Natural killer cell (primary cell): ENCODE measurements at places on chromosomes 5 and 9. TPM values are rescaled to one million over a fixed set of nuclear protein-coding genes. Genes with fewer than 3 reads are reported as not detected.

Gene ABHD17B
- total RNA-seq = 30.3 TPM

Gene SARDH
- 6.8 TPM for total RNA-seq

DNA sequence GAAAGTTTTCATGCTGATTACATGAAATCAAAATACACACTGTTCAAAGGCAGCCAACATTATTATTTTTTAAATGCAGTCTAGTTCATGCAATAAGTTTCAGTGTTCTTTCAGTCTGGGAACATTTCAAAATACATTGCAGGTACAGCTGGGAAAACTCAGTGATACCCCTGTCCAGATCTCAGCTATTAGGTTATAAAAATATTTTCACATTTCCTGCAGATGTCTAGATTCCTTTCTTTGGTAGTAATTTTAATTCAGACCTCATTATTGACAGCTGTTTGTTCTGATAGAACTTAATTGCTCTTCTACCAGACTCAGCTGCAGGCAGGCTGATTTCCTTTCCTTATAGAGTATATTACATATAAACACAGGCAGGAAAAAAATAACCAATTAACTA is 556.8 kb upstream of the DMAC1 start:
- DNase-seq = no peak

- no peak for DNase-seq
These were observed 7.5 kb downstream of the OR1K1 start for GRCh38 chr9:122807271-122807900.

DNA sequence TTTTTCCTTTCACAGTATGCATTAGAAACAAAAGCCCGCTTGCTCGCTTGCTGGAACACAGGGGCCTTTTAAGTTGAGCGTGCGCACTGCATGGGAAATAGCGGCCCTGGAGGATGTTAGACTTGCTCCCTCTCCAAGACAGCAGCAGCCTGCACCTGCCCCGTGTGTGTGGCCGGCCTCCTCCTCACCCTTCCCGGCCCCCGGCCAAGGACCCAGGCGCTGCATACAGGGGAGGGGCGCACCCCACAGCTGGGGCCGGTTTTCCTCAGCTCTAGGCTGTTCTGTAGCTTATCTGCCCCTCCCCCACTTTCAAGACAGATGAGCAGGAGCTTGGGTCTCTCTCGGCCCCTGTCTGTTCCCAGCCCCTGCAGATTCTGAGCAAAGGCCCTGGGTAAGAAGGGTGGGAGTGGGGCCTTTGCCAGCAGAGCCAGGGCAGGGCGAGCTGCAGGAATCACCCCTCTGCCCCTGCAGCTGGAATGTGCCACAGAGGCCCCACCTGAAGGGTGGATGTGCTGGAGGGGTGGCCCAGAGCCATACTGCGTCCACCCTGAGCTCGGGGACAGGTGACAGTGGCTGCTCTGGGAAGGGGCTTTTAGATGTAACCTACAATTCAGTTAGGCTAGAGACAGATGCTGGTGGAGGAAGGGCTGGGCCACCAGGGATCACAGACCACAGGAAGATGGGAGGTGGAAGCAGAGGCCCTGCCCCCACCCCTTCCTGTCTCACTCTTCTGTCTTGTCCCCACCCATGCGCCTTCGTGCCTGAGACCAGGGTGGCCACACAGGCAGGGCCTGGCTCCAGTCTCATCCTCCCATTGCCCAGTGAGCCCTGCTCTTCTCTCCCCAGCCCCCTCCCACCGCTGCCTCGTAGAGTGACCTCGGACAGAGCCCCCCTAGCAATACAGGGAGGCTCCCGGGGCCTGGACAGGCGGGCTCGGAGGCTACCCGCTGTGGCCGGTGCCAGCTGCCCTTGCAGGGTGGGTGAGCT is 132.4 kb downstream of the DAB2IP start:
- DNase-seq = peak; percentile 14

GRCh38 chr9:437574-438001 is 222.9 kb downstream of the DOCK8 start:
- DNase-seq = no peak

DNA sequence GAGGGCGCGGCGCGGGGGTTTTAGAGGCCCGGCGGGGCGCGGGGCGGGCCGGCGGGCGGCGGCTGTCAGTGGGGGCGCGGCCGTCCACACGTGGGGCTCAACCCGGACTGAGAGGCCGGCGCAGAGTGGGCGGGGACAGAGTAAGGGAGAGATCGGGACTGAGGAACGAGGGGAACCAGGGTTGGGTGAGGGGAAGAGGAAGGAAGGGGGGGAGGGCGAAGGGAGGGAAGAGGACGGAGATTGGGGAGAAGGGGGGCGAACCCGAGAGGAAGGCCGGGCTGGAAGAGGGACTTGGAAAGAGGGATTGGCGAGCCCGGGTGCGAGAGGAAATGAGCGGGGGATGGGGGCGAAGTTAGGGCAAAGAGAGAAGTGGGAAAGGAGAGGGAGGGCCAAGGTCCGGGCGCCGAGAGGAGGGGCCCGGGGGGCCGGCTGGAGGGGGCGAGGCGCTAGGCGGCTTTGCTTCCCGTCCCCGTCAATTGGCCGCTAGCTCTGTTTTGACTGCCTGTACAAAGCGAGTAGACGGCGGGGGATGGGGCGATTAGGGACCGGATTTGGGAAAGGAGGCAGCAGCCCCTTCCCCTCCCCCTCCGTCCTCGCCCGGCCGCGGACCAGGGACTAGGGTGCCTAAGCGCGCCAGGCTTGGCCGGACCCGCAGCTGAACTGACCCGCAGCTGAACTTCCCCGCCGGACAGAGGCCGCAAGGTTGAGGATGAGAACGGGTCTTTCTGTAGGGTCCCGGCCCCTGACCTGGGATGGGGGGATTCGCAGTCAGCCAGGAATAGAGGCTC is 399 bp upstream of the FBN2 start:
- no peak for DNase-seq

DNA sequence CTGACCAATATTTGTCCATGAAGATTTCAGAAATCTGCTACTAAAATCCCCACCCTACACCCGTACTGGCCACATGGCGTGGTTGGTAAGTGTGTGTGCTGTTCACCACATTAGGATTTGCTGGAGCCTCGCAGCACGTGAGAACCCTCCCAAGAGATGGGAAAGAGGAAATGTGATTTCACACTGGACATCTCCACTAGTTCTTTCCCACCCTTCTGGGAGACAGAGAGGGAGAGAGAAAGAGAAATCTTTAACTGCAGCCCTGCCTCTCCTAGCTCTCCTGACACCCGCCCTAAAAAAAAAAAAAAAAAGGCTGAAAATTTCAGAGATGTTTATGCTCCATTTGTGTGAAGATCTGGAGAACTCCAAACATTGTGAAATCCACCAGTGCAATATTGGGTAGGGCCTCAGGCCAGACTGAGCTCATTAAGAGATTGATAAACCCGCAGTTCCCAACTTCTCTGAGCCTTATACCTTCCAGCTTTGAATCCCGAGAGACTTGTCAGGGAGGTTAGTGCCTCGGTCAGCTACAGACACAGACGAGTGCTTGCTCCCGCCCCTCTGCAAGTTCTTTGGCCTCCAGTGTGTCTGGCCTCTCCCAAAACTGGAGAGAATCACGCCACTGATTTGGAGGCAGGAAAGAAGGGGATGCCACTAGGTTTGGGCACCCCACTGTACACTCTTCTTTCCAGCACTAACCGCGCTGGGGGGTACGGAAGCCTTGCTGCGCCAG is 1.9 kb downstream of the SPRY4 start:
- no peak for DNase-seq
